ENCODE measurements at places on chromosomes 11 and 22.

DNA sequence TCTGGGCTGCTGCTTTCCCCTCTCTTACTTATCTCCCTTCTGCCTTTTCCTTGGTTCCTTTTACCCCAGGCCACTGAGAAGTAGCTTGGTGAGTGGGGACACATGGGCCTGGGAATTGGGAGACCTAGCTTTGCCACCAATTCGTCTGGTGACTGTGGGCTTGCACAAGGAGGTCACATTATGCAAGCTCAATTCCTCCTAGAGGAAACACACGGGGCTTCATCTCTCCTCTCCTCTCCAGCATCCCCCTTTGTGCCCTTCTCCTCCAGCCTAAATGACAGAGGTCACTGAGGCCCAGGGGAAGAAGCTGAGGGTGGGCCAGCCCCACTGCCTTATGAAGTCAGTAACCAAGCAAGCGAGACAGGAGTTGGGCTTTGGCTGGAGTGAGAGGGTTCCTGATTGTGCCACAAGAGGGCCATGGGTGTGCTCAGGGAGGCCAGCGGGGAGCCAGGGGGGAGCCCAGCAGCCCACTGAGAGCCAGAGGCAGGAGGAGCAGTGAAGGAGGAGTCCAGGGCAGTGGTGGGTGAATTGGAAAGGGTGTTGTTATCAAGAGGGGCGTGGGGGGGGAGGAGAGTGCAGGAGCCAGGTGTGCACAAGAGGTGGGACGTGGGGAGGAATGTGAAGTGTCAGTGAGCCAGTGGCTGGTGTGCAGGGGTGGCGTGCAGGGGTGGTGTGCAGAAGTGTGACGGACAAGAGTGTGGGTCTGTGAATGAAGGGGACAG, 2.0 kb downstream of the CLCF1 start:
- no peak for DNase-seq

DNA sequence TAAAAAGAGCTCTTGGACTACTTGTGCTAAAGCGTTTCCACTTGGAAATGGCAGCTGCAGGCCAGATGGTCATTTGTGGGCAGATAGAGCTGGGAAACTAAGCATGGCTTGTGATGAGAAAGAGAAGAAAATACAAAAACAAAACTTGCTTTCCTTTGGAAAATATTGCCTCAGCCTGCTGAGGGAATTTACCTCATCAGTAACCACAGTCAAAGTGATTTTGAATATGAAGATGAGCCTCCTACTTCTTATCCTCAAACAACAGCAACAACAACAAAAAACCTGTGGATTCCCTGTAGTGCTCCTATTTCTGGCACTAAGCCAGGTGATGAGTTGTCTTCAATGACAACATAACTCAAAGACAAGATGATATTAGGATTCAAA, 62.7 kb upstream of the FIBIN start:
- DNase-seq: no peak

- DNase-seq: no peak
Observed at GRCh38 chr22:45752036-45752435, 80.4 kb downstream of the ATXN10 start.

DNA sequence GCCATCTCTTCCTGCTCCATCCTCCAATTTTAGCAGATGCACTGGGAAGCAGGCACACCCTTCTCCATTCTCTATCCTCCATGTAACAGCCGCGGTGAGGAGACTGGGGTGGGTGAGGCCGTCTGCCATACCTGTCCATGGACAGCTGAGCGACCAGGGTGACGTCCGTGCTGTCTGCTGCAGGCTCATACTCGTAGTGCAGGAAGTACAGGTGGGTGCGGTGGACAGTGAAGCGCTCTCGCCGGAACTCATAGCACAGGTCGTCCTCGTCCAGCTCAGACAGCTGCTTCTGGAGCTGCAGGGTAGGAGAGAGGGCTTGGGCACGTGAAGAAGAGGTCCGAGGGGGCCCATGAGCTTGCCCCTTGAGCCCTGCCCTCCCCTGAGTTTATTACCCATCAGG, 257.8 kb upstream of the SYN3 start:
- no peak for DNase-seq

DNA sequence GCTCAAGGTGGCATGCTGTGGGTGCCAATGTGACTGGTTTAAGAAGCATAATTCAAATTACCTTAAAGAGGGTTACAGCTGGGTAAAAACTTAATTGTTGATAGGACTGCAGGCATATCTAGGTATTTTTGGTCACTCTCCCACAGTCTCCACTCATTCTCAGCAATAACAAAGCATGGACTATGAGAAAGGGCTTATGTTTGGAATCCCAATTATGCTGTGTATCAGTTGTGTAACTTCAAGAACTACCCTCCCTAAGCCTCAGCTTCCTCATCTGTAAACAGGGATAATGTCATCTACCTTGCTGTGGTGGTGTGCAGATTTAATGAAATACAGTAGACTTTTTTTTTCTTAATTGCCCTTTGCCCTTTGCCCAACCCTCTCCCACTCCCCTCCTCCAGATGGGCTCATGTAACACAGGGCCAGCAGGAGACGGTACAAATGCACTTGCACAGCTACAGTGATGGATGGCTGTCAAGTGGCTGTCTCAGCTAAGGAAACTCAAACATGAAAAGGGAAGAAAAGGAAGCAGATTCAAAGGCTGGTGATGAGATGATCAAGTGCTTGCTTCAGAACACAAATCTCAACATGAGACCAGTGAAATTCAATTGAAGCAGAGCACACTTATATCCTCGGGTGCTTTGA, 37.6 kb downstream of the MAP6 start:
- DNase-seq: no peak

GRCh38 chr11:10504490-10504889, 36.5 kb downstream of the RNF141 start:
- DNase-seq: no peak

- no peak for DNase-seq
Observed at GRCh38 chr11:76218449-76219178, 12.3 kb upstream of the WNT11 start.

GRCh38 chr11:65493367-65494176, 5.3 kb upstream of the MALAT1 start:
- DNase-seq: no peak

All from stimulated activated CD4-positive, alpha-beta T cell treated with anti-CD3 and anti-CD28 coated beads, Interleukin-2, amount 100 ng/mL, for 24 hours (primary cell).